ENCODE measurements at places on chromosomes 2 and 18.

GRCh38 chr2:222835143-222835822, 25.6 kb upstream of the ACSL3 start:
- no peak for DNase-seq

DNA sequence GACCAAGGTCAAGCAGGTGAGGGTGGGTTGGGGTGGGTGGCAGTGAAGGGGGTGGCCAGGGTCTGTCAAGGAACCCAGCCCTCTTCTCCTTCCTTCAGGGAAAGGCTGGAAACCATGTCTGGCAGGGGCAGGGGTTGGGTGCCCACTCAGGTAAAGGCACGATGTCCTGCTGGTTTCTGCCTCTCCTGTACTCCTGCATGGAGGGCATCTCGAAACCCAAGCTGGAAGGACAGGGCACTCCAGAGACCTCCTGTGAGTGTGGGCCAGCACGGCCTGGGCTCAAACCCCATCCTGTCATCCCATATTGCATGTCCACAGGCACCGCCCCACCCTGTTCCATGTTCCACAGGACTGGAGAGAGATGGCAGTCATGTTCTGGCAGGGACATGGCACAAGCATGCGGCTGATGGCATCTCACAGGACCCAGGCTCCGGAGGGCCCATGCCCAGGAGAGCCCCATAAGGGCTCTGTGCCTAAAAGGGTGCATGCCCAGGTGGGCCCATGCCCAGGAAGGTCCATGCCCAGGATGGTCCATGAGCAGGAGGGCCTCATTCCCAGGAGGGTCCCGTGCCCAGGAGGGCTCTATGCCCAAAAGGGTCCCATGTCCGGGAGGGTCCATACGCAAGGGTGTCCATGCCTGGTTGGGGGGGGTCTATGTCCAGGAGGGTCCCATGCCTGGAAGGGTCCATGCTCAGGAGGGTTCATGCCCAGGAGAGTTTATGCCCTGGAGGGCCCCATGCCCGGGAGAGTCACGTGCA, 6.4 kb downstream of the GPR35 start:
- no peak for DNase-seq

GRCh38 chr2:241410739-241411176, 54.7 kb downstream of the FARP2 start:
- DNase-seq = peak; percentile 10

GRCh38 chr2:70837980-70838925, 2.6 kb upstream of the CD207 start:
- DNase-seq = no peak

GRCh38 chr2:237487496-237487895, 445 bp downstream of the MLPH start:
- DNase-seq = no peak

DNA sequence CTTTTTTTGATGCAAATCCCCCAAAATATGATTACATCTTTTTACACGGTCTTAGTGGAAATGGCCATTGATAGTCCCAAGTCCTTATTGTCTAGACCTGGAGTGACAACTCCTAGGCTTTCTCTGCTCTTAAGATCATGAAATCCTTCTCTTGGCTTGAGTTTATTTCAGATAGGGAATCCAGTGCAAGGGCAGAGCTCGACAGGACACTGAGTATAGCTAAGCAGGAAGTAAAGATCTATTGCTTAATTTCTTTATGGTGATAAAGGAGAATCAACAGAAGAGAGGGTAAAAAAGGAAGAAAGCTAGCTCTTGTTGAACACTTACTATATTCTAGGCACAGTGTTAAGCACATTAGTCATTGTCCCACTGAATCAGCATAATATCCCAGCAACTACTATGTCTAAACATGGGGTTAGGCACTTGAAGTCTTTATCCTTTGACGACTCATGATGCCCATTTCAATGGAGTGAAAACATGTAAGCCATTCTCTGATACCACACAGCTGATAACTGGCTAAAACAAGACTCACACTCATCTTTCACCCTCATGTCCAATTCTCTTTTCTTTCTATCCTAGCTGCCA, 74.1 kb upstream of the LRATD1 start:
- DNase-seq = no peak

- no peak for DNase-seq
Observed at GRCh38 chr2:201194097-201194496, 11.2 kb downstream of the CASP10 start.

GRCh38 chr2:127633556-127634065, 12.3 kb upstream of the GPR17 start:
- no peak for DNase-seq
